ENCODE measurements at places on chromosomes 12 and 14.

GRCh38 chr12:113546916-113547863 lies 75.5 kb upstream of the LHX5 start:
- DNase-seq, result no peak

DNA sequence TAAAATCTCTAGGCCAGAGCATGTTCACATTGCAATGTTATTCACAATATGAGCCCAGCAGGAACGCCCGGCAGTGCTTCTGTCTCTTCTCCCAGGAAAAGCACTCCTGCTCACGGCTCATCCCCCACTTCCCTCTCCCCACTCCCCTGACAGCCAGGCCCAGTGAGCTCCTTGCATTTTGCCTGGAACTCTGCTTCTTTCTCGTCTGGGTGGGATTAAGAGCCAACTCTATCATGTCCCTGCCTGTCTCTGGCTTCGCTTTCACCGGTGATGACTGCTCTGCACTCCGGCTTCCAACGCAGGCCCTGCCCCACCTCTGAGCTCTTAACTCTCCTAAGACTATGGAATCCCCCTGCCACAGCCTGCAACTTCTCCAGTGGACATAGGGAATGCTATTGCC lies 2.5 kb downstream of the PLEK2 start:
- no peak for DNase-seq

DNA sequence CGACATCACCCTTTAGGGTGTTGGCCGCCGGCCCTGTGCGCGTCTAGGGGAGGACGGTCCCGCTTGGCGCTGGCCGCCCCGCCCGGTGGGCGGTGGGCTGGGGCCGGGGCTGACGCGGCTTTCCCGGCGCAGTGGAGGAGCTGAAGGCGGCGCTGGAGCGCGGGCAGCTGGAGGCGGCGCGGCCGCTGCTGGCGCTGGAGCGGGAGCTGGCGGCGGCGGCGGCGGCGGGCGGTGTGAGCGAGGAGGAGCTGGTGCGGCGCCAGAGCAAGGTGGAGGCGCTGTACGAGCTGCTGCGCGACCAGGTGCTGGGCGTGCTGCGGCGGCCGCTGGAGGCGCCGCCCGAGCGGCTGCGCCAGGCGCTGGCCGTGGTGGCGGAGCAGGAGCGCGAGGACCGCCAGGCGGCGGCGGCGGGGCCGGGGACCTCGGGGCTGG lies 3.6 kb downstream of the TNFAIP2 start:
- DNase-seq, result no peak

DNA sequence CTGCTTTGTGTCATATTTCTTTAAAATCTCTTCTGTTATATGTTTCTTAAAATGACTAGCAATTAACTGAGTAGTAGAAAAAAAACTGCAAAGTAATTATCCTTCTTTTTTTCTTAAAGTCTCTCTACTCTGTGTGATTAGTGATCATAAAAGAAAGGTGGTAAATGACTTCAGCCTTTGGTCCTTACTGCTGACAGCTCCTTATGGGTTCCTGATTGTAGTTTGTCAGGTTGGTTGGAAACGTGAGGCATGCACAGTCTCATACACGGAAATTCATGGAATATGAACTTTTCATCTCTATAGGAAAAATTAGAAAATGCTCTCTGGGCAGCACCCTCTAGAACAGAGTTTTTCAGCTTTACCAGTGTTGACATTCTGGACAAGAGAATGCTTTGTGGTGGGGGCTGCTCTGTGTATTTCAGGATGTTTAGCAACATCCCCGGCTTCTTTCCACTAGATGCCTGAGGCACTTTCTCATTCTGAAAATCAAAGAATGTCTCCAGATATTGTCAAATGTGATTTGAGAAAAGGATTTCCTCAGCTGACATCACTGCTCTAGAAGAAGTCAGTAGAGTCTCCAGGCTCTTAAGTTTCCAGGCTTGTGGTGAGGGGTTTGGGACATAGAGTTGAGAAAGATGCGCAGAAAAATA lies 121.0 kb downstream of the PIK3C2G start:
- no peak for DNase-seq

- no peak for DNase-seq
Observed at GRCh38 chr12:100793182-100793581, 1.4 kb upstream of the ANO4 start.

All from CD4-positive, alpha-beta T cell treated with Interleukin-2 at 100 ng/mL for 4 hours (primary cell).